ENCODE measurements at places on chromosomes 16 and 17.

GRCh38 chr16:19127205-19127604 lies 13.4 kb downstream of the ITPRIPL2 start:
- DNase-seq = no peak

- DNase-seq = no peak
These were observed 11.3 kb upstream of the PITPNM3 start for GRCh38 chr17:6567528-6568183.

DNA sequence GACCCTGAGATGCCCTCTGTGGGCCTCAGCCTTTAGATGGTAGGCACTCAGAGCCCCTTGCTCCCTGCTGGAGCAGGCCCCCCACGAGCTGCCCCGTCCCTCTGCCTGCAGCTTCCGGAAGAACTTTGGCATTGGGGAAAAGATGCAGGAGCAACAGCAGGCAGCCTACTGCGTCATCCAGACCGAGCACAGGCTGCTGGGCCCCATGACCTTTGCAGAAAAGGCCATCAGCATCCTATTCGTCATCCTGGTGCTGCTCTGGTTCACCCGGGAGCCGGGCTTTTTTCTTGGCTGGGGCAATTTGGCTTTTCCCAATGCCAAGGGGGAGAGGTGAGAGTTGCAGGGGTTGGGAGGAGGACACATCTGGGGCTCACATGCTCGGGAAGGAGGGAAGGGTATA lies 12.7 kb upstream of the FOXN1 start:
- no peak for DNase-seq

DNA sequence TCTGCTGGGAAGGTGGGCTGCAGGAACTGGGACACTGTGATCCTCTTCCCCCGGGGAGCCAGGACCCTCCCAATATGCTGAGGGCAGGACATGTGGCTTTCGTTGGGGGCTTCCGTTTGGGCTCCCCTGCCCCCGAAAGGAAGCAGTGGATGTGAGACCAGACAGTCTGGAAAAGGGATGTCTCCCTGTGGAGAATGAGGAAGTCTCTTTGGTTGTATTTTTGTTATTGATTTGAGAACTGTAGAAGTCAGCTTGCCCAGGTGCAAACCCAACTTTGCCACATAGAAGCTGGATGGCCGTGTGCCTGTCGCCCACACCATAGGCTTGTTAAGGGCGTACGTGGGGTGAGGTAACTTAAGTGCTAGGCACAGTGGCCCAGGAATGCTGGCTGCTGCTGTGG lies 18.8 kb downstream of the LLGL2 start:
- DNase-seq = no peak

- no peak for DNase-seq
These were observed 17.4 kb downstream of the UBN1 start for GRCh38 chr16:4864728-4865127.

GRCh38 chr16:47624563-47624962 lies 163.4 kb downstream of the PHKB start:
- no peak for DNase-seq

DNA sequence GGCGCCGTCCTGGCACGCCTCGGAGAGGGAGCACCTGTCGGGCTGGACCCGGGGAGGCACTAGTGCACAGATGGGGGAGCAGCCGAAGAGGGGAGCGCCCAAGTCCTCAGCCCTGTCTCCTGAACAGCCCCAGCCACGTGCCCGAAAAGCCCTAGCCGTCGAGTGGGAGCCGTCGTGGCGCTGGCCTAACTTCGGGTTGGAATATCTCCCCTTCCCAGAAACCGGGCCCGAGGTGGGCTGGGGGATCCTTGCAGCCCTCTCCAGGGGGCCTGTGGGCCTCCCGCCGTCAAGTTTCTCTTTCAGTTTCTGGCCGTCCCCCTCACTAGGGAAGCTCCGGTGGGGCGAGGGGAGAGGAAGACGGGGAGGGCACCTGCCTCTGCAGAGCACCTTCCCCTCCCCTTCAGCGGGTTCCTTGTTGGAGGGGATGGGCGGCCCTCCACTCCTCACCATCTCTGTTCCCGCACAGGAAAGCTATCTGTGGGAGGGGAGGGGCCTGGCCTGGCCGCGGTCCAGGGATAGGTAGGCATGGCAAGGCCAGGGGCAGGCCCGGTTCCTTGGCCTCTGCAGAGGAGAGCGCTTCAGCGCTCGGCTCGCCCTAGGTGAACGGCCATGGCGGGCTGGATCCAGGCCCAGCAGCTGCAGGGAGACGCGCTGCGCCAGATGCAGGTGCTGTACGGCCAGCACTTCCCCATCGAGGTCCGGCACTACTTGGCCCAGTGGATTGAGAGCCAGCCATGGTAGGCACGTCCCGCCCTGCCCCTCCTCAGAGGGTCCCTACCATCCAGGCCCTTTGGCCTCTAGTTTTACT lies 709 bp downstream of the STAT5A start:
- DNase-seq = no peak

DNA sequence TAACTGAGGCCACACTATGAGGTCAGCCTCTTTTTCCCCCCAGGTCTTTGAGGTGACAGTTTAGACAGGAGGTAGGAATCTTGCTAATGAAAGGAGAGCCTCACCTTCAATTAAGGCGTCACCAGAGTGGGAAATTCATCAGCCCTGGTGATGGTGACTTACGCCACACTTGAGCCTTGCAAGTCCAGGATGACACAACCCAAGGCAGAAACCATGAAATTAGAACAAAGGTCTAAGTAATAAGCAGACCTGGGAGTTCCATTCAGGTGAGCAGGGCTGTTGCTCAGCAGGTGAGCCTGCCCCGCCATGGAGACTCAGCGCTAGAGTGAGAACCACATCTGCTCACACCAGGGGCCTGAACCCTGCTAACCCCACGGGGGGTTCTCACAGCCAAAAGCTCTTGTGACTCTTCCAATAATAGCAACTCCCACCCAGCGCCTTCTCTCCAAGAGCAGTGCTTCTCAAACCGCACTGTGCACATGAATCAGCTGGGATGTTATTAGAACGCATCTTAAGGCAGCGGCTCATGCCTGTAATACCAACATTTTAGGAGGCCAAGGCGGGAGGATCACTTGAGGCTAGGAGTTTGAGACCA lies 28.7 kb upstream of the KIFC3 start:
- DNase-seq = no peak

DNA sequence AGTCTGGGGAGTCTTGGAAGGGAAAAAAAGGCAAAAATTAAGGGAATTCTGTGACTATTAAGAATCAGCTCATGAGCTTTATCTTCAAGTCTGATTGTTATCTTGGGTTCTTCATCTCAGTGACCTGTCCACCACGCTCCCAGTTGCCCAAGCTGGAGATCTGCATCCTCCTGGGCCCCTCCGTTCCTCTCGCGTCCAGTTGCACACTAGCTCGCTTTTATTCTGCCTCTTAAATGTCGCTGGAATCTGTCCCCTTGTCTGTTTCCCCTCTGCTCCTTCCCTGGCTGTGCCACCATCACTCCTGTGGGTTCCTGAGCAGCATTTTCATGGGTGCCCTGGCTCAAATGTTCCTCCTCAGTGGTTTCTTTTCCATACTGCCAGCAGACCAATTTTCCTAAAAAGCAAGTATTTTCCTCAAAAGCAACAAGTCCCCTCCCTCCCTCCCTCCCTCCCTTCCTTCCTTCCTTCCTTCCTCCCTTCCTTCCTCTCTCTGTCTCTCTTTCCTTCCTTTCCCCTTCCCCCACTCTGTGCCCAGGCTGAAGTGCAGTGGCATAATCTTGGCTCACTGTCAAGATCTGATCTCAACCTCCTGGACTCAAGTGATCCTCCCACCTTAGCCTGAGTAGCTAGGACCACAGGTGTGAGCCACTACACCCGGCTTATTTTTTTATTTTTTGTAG lies 1.4 kb downstream of the ENDOV start:
- no peak for DNase-seq

GRCh38 chr17:71846561-71847110 lies 274.2 kb upstream of the SOX9 start:
- DNase-seq = no peak

DNA sequence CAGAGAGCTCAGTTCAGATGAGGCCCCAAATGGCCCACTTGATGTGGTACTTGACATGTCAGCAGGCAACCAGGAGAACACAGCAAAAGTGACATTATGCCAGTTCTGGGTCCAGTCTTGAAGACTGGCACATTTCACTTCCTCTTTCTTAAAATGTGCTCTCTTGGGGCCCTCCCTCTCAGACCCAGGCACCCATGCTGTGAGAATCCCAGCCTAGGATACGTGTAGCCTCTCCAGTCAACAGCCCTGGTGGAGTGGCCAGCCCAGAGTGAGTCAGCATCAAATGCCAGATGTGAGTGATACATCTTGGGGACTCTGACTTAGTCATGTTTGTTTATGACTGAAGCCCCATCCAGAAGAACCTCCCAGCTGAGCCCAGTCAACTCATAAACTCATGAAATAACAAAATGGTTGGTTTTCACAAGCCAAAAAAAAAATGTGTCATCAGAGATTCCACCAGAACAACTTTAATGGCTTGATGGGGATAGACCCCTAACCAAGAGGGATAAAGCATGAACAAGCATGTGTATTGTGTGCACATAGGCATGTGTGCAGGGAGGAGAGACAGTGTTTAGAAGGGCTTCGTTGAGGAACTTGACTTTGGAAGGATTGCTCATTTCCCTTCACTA lies 82.5 kb upstream of the TNRC6C start:
- DNase-seq = no peak

- no peak for DNase-seq
These were observed 35.8 kb downstream of the FA2H start for GRCh38 chr16:74738816-74739215.

Data from stimulated activated CD8-positive, alpha-beta memory T cell treated with anti-CD3 and anti-CD28 coated beads, Interleukin-7, amount 100 ng/mL, for 48 hours (primary cell).